ENCODE measurements at places on chromosomes 1 and 21.

GRCh38 chr1:98260839-98261238, 340.0 kb upstream of the DPYD start:
- no peak for DNase-seq

- DNase-seq = no peak
Observed at GRCh38 chr1:95245029-95245428, 11.0 kb downstream of the RWDD3 start.

GRCh38 chr21:37763298-37763697, 153.0 kb downstream of the KCNJ6 start:
- DNase-seq = no peak

GRCh38 chr1:219506473-219506899, 106.4 kb downstream of the ZC3H11B start:
- DNase-seq = no peak

DNA sequence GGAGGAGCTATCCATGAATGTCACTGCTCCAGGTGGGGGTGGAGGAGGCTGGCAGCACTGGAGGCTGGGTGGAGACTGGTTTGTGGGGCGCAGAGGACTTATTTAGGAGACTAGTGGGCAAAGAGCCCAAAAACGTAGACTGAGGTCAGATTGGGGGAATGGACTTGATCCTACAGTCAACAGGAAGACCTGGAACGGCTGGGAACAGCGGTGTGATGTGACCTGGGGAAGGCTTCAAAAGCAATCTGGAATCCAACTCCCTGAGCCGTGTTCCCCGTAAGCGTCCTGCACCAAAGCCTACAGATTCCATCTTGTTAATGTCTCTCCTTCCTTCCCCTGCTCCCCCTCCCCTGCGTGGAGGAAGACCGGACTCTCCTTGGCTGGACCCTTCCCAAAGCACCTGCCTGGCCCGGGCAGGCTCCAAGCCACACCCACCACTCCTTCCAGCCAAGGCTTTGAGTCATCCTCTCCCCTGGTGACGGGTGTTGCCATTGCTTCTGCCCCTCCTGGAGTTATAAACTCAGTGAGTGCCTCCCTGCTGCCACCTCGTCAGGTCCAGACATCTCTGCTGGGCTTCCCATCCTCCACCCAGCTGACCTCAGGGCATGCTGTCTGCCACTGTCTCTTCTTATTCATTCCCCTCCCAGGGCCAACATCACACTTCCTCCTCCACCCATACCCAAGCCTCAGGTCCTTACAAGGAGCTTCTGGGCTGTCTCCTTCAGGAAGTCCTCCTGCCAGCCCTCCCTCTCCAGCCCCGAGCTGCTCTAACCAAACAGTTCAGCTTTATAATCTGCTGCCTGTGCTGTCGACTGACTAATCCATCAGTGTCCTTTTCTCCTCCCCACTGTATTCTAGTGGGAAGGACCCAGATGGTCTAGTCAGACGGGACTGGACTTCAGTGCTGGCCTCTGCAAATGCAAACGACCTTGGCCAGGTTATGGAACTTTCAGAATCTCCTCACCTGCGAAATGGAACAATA, 1.6 kb upstream of the CLSTN1 start:
- DNase-seq = no peak

GRCh38 chr21:33942426-33942825, 26.8 kb upstream of the ATP5PO start:
- no peak for DNase-seq

GRCh38 chr1:157566484-157567300, 14.4 kb upstream of the FCRL5 start:
- no peak for DNase-seq

DNA sequence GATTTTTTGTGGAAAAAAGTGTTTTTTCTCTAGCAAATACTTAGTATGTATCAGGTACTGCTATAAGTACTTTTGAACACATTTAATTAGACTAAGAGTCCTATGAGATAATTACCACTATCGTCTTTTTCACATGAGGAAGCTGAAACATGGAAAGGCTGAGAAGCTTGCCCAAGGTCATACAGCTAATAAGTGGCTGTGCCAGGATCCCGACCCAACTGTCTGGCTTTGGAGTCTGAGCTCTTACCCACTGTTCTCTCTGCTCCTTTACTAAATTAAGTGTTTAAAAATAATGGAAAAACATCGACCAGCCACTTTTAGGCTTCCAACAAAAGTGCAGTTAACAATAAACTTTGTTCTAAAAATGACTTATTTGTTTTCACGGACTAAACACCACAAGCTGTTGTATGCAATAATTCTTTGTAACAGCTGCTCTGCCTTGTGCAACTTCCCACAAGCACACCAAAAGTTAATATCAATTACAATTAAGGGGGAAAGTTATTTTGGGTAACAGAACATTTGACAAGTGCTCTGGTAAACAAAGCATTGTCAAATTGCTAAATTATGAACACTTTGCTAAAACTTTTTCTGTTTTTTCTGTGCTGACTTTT, 75.7 kb downstream of the CRB1 start:
- DNase-seq = no peak

- DNase-seq = no peak
Observed at GRCh38 chr21:39386899-39387298, 38.0 kb upstream of the HMGN1 start.

DNA sequence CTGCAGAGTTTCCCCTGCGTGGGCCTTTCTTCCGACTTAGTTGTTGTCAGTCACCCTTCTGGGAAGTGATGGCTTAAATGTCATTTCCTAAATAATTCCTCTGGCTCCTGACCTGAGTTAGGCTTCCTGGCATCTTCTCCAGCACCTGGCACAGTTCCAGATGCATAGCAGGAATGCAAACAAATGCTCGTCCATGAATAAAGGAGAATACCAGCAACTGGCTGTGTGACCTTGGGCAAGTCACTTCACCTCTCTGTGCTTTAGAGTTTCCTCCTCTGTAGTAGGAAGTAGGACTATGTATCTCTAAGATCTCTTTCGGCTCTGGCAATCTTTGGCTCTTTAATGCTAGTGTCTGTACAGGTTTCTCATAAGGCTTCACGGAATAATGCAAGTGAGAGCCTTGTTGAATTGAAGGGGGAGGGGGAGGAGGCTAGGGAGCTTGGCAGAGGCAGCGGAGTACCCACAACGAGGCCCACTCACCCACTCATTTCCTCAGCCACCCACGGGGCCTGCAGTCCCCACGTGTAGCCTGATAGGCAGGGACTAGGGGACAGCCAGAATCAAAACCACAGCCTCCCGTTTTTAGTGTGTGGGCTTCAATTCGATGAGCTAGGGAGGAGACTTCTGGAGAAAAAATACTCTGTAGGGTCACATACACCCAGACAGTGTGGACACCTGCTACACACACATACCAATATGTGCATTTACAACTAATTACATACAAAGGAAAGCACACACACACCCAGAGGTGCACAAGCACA, 48.1 kb downstream of the TENT5C start:
- no peak for DNase-seq

DNA sequence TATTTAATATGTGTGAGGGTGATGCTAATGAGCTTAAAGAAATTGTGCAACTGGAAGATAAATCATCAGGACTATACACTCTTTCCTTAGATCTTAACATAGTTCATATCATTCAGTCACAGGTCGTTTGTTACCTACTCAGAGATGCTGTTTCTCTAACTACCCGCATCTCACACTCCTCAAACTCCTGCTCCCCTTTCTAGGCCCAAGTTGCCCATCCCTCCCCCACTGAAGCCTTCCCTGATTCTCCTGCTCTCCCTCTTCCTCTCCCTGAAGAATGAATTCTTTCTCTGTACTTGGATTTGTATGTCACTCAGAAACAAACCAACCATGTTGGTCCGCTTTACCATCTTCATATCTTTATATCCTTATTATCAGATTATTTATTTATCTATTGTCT, 9.1 kb downstream of the SH3GLB1 start:
- DNase-seq = no peak

DNA sequence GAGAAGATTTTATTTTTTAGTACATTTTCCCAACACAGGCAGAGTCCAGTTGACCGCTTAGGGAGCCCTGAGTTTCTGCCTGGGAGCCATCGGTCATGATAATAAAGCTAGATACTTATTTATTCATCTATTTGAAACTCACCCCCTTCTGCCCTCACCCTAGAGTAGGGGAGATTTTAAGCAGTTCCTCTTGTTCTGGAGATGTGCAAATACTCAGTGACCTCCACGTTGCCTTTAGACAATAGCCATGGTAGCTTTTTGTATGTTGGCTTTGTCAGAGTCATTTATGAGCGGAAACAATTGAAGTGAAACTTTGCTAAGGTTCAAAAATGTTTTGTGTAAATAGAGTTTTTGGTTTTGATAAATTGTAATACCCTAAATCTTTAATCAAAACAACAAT, 45.7 kb upstream of the PLPPR4 start:
- DNase-seq = no peak

DNA sequence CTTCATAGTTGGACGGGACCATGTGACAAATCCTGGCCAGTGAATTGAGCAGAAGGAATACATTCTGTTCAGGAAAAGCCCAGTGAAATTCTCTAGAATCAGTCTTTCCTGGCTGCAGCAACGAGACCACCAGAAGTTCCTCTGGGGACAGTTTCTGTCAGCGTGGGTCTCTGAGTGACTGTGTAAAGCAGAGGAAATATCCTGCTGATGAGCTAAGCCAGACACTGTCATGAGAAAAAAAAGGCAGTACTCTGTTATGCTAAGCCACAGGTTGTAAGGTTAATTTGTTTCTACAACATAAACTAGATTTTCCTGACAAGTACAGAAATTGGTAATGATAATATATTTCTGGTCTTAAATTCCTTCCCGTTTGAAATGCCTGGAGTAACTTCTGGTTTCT, 664.4 kb downstream of the LMO4 start:
- DNase-seq = no peak

DNA sequence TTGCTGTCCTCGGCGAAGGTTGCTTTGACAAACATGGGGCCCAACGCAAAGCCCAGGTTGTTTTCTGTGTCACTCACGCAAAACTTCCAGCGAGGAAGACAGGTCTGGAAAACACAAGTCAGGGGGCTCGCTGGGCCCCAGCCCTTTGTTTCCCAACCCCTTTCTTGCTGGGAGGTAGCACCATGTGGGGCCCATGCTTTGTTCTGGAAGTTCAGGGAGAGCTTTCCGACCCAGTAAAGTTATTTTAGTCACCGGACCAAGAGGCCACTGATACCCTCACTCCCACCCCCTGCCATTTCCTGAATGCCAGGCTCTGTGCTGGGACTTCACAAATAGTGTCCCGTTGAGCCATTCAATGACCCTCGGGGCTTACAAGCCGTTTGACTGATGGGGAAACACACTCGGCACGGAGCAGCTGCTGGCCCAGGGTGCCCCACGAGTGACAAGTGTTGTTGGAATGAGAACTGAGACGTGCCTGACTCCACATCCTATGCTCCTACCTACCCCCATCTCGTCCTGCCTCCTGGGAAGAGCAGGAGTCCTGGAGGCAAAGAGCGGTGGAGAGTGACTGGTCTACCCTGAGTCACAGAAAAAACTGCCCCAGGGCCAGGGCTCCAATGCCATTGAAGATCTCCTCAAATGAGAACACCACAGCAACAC, 52.0 kb downstream of the ECE1 start:
- DNase-seq = no peak

DNA sequence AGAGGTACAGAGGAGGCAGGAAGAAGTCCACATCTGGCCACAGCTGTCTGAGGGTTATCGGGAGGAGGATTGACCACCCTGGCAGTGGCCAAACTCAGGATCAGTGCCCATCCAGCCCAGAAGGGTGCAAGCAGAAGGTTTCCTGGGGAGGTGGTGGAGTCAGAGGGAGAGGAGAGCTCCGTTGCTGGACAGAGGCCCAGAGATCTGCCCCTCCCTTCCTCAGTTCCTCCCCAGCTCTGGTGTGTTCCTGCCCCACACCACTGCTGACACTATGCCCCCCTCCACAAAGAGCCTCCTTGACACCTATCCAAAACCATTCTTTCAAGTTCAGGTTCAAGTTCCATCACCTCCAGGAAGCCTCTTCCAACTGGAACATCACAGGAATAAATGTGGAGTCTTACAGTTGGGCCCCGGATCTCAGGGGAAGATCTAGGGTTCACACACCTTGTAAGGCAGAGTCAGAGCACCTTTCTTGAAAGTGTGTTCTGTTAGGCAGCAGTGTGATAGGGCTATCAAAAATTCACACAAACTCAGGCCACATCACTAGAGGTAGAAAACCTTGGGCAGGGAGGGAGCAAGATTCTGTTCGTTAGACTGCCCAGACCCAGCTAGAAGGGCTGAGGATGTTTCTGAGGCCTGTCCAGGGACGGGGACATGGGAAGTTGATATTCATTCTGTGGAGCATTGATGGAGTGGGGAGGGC, 7.4 kb downstream of the LDLRAD1 start:
- no peak for DNase-seq

- no peak for DNase-seq
Observed at GRCh38 chr1:32400876-32401631, 6.8 kb upstream of the BSDC1 start.

DNA sequence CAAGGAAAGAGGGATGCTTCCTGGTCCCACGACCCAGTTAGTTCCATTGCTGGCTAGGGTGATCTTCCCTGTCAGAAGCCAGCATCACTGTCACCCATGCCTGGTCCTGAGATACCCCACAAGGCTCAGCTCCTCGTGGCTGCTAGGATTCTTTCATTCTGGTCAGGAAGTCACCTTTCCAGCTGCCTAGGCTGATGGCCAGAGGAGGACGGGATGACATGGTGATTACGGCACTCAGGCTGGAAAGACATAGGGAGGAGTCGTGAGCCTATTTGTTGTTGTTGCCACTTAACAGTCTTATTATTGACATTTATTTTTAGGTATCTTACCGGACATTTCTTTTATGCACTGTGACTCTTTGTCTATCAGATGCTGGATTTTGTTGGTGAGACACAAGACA, 20.0 kb upstream of the MAPKAPK2 start:
- DNase-seq = no peak

- no peak for DNase-seq
Observed at GRCh38 chr1:50047916-50048694, 24.4 kb upstream of the AGBL4 start.

DNA sequence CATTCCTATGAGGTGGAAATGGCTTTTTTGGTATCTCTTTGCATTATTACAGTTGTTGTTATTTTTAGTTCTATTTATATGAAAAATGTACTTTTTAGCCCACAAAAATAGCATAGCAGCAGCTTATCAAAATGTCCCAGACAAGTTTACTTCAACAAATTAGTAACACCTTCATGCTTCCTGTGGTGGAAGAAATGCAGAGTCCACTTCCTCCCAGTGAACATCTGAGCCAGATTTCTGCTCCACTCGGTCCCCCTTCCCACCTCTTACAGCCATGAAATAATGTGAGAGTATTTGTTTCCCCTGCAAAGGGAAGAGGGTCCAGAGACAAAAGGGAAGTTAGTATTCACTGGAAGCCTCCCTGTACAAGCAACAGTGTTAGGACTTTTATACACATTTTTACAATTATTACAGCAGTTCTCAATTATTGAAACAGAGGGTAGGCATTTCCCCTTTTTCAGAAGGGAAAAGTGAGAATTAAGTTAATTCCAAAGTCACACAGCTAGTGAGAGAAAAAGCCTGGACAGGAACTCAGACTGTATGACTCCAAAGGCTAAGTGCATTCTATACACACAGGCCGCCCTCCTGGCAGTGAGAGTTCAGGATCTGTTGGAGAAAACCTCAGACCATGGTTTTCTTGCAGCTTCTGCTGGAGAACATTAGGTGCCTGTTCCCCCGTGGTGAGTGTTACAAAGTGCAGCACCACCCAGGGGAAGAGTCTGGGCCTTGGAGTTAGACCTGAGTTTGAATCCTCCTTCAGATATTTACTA, 126.5 kb downstream of the PBX1 start:
- DNase-seq = no peak

- DNase-seq = no peak
Observed at GRCh38 chr1:203178083-203178482, 2.5 kb upstream of the MYBPH start.

All from stimulated activated CD8-positive, alpha-beta memory T cell treated with anti-CD3 and anti-CD28 coated beads, Interleukin-15, amount 100 ng/mL, for 24 hours (primary cell).